ENCODE measurements at places on chromosomes 6 and 20.

DNA sequence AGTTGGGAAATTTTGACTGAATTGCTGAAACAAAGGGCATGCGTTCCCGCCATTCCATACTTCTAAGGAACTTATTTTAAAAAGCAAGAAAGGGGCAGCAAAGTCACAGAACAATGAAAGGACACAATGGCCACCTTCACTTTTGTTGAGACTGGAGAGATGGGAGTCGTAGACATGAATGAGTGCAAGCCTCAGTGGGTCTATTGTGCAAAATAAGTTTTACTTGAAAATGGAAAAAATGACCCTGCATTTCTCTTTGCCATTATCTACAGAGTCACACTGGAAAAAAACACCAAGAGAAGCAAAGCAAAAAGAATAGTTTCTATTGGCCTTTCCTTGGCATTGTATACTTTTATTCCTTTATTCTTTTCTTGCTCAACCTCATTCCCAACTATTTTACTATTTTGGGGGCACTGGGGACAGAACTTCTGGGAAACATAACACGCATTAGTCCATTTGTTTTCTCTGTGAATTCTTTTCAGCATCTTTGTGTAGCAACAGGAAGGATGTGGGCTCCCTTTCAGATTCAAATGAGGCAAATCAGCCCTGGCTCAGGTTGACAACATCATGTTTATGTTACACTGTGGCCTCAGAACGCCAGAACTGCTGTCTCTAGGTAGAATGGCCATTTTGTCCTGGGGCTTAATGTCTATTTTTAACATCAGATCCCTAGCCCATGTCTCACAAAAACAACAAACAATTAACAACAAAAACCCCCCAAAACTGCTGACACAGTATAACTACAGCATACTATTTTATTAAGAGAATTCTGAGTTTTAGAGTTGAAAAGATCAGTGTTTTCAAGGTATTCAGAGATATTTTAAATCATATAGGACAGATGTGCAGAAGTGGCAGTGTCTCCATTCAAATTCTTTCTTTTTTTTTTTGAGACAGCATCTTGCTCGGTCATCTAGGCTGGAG lies 122.2 kb downstream of the FYN start:
- DNase-seq, result no peak

- DNase-seq, result no peak
These were observed 14.7 kb upstream of the PTGIS start for GRCh38 chr20:49582413-49583334.

- peak; percentile 71 for DNase-seq
These were observed 58.0 kb downstream of the APCDD1L start for GRCh38 chr20:58457083-58457695.

GRCh38 chr6:142975365-142975764 lies 30.4 kb upstream of the HIVEP2 start:
- no peak for DNase-seq

GRCh38 chr6:70166088-70166958 lies 136.6 kb downstream of the COL9A1 start:
- DNase-seq, result peak; percentile 29

DNA sequence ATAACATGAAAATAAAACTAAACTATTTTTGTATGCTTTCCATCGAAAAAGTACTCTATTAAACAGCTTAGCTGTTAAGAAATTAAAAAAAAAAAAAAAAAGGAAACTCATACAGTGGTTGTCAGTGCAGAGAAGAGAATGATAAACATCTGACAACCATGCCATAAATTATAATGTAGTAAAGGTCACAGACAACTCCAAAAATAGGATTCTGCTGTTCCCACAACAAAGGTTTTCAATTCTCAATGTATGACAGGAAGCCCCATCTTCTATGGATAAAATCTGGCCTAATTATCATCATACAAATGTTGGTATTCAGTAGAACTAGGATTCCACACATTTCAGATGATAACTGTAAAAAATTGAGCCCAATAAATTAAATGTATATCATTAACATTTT lies 5.0 kb downstream of the PLN start:
- no peak for DNase-seq

GRCh38 chr6:11804701-11805100 lies 26.1 kb upstream of the ADTRP start:
- peak; percentile 35 for DNase-seq

DNA sequence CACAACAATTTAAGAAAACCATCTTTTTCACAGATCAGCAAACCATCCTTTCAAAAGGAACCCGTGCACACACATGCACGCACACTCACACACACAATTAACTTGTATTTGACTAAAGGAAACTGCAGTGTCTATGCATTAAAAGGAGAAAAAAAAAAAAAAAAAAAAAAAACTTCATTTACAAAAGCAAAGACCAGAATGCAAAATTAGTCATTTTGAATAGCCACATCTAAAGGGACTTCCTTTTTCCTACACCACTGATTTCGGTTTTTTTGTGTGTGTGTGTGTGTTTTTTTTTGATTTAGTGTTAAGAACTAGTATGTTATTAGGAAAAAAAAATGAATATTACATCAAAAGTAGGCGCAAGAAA lies 6.3 kb downstream of the ZMYND8 start:
- no peak for DNase-seq

DNA sequence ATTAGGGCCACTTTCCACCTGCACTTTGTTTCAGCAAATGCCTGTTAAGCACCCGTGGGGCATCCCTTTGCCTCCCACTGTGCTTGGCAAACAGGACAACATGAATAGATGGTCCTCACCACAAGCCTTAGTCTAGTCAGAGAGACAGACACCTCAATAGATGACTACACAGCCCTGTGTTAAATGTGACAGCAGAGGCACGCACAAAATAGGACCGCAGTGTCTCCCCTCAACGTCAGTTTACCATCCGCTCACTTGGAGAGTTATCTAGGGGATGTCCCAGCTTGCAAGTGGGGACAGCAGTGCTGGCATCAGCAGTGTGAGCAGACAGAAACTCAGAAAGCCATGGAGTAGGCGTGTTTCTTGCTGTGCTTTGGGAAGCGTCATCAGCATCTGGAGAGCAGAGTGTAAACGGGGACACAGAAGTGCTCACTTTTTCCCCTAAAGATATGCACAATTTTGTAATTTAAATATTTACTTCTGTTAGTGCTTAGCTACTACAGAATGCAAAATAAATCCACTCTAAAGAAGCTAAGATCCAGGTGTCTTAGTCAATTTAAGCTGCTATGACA lies 66.0 kb upstream of the TXNDC5 start:
- DNase-seq, result no peak

DNA sequence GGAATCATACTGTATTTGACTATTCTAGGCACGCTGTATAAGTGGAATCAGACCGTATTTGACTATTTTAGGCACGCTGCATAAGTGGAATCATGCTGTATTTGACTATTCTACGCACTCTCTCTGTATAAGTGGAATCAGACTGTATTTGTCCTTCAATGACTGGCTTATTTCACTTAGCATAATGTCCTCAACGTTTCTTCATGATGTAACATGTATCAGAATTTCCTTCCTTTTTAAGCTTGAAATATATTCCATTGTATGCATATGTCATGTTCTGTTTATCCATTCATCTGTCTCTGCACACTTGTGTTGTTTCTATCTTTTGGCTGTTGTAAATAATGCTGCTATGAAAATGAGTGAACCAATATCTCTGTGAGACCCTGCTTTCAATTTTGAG lies 5.7 kb downstream of the CCDC170 start:
- DNase-seq, result no peak

GRCh38 chr20:63261060-63261794 lies 7.0 kb upstream of the NKAIN4 start:
- no peak for DNase-seq

GRCh38 chr6:129565366-129565765 lies 144.6 kb downstream of the ARHGAP18 start:
- DNase-seq, result no peak

DNA sequence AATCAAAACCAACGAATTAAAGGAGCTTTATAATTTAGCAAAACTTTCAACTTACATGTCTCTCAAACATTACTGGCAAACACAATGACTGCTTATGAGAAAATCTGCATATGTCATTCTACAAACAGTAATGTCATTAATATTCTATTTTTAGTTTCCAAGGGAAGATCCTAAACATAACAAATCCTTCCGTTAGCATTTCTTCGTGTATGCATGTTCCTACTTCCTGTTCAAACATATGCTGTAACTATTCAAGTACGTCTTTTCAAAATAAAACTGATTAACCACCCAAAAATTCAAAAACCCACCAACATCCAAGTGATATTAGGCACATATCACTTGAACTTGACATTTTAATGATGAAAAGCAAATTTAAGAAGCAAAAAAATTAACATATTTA lies 131.3 kb downstream of the HACE1 start:
- DNase-seq, result no peak

GRCh38 chr6:93550551-93551276 lies 131.4 kb upstream of the EPHA7 start:
- DNase-seq, result no peak

GRCh38 chr6:161489626-161490306 lies 215.9 kb upstream of the AGPAT4 start:
- peak; percentile 46 for DNase-seq

DNA sequence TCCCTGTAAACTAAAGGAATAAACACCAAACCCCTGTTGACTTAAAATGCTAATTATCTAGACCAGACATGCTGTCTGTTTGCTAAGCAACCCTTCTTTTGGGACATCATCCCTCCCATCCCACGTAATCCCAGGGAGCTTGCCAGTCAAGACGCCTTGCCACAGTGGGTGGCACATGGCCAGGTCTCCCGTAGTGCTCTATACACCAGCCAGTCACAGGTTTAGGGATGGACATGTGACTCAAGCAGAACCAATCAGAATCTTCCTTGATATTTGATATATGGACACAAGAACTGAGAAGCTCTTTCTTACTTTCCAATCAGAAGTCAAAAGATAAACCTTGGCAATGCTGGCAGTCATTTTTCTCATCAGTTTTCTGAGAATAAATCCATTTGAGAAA lies 60.0 kb downstream of the CNKSR3 start:
- DNase-seq, result no peak

- no peak for DNase-seq
These were observed 35.7 kb downstream of the RRBP1 start for GRCh38 chr20:17646209-17646960.

- peak; percentile 97 for DNase-seq
These were observed 142.9 kb downstream of the HIVEP2 start for GRCh38 chr6:142802124-142802523.

DNA sequence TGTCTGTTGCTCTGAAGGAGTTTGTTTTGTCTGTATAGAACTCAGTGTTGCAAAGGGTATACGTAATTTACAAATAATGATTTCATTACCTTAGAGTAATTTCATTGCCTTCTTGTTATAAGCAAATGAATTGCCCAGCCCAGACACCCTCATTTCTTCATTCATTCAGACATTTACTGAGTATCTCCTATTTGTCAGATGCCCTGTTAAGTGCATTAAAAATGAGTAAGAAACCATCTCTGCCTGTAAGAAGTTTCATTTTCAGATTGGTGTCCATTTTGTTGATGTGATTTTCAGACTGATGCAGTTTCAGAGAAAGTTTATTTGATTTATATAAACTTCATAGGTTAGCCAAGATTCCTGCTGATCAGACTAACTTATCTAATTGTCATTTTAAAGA lies 429.3 kb downstream of the PHF3 start:
- no peak for DNase-seq

DNA sequence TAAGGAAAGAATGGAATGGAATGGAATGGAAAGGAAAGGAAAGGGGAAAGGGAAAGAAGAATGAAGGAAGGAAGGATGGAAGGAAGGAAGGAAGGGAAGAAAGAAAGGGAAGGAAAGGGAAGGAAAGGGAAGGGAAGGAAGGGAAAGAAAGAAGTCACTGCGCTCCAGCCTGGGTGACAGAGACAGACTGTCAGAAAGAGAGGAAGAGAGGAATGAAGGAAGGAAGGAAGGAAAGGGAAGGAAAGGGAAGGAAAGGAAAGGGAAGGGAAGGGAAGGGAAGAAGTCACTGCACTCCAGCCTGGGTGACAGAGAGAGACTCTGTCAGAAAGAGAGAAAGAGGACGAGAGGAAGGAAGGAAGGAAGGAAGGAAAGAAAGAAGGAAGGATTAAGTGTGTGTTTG lies 221.2 kb upstream of the LAMP5 start:
- DNase-seq, result no peak

DNA sequence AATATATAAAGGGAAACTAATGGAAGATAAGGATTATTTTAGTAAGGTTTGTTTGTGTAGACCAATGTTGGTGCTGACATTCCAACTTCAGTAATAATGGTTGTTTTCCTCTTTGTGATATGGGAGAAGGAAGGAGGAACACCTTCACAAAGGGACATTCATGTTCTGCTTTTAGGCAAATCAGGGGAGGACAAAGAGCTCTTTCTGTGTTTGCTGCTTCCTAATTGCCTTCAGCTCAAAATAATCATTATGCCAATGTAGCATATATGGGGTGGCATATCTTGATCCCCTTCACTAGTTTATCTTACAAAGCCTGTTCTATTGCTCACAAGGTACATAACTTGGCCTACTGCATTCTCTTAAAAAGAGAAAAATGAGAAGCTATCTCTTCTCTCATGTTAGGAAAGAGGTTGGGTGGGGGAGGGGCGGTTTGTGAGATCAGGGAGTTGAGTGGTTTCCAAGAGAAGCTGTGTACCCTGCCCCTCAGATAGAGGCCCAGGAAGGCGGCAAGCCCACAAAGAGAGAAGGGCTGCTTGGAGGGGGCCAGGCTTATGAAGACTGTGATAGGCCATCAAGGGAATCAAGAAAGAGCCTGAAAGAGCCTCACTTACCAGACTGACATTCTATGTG lies 4.7 kb upstream of the ADGRG6 start:
- no peak for DNase-seq

GRCh38 chr20:24257171-24257570 lies 212.3 kb upstream of the SYNDIG1 start:
- no peak for DNase-seq

GRCh38 chr6:168229368-168229752 lies 90.2 kb downstream of the DACT2 start:
- DNase-seq, result no peak

GRCh38 chr6:53484476-53485280 lies 60.2 kb downstream of the GCLC start:
- DNase-seq, result peak; percentile 60

DNA sequence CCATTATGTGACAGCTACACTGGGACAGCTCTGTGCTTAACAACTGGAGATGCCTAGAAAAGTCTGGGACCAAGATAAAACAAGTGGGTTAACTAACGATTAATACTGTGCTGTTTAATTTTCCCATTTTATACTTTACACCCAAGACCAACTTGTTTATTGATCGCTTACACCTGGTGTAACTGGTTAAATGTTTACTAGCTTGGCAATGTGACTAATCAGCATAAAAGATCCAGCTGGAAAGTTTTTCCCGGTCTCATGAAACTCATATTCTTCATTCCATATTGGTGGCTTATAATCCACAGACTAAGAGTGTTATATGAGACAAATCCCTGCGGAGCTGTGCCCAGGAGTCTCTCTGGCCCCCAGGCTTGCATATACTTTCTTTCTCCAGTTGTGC lies 101.7 kb upstream of the GJE1 start:
- no peak for DNase-seq

GRCh38 chr6:34657307-34657978 lies 39.1 kb downstream of the ILRUN start:
- DNase-seq, result peak; percentile 78

DNA sequence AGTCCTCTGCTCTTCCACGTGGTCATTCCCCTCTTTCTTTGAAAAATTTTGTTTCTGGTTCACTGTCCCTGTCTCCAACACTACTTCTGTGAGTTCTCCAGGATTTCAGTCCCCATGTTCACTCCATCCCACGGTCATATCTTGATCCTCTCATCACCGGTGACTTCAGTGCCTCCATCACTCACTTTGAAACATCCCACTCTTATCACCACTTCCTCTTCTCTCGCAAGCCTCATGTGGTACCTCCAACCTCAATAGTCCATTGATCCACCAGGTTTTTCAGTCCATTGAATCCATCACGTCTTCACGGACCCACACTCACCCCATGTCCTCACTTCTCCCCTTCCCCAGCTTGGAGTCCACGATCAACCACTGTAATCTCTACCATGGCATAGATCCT lies 64.8 kb downstream of the CARMIL1 start:
- DNase-seq, result no peak
